ENCODE measurements at places on chromosomes 2 and 18.

- no peak for DNase-seq
These were observed 20.5 kb upstream of the C1D start for GRCh38 chr2:68083346-68083745.

DNA sequence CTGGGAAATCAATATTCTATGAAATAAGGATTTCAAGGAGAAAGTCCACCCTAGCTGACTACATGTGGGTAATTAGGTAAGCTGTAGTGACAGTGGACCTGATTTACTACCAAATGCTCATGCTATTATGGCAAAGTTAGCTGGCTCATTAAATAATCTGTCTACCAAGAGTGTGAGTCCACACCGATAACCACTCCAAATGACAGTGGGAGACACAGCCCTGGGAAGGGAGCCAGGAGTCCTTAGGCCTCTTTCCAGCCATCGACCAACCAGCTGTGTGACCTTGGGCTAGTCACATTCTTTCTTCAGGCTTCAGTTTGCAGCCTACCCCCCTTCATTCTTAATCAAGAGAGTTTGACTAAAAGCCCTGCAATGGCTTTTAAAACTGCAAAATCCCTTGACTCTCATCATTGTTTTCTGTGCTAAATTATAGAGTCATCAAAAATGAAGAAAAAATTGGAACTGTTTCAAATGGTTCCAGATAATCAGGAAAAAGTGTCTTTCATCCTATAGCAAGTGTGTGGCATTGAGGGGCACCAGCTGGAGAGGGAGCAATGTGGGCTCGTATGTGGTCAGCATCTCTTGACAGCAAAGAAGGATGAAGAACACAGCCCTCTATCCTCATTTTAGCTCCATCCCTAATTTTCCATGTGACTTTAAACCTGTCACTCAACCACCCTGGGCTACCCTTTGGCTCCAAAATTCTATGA, 45.6 kb upstream of the SLC14A2 start:
- DNase-seq, result no peak

DNA sequence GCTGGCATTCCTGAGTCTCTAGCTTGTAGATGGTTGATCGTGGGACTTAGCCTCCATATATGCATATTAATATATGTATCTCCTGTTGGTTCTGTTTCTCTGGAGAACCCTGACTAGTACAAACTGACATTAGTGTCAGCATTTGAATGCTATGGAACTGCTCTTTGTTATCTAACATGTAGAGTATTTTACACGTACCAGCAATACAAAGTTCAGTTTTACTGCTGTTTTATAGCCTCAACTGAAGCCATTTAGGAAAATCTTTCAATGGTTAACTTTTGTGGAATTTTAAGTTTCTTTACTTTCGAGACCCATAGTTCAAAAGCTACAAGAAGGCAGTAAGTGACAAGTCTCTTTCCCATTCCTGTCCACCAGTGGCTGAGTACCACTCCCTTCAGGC, 418.4 kb downstream of the NUP35 start:
- DNase-seq, result no peak

DNA sequence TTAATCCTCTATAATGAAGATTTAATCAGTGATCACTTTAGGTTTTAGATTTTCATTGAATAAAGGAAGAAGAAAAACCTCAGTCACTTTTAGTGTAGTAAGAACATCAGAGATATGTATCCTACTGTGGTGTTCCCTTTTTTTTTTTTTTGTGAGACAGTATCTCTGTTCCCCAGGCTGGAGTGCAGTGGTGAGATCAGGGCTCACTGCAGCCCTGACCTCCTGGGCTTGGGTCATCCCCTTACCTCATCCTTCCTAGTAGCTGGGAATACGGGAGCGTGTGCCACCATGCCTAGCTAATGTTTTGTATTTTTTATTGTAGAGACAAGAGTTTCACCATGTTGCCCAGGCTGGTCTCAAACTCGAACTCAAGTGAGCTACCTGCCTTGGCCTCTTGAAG, 5.1 kb downstream of the SLC39A10 start:
- no peak for DNase-seq

GRCh38 chr18:77803024-77803423, 553.4 kb downstream of the GALR1 start:
- no peak for DNase-seq

DNA sequence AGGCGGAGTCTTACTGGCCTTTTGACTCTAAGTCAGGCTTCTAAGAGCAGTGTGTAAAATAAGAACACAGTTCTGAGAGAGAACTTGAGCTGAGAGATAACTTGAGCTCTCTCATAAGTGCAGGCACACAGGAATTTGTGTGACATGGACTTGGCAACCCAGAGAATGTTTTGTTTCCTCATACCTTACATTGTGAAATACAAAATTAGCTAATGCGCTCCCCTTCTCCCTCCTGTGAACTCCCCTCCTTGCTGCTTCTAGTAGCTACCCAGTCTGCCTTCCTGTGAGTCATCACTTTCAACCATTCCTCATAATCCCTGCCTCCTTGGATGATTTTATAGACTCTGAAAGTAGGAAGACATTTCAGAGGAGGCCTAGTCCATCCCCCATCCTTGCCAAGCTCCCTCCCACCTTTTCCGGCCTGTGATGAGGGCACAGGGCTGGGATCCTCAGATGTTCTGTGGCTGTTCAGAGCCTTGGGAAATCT, 22.6 kb downstream of the FER1L5 start:
- no peak for DNase-seq

DNA sequence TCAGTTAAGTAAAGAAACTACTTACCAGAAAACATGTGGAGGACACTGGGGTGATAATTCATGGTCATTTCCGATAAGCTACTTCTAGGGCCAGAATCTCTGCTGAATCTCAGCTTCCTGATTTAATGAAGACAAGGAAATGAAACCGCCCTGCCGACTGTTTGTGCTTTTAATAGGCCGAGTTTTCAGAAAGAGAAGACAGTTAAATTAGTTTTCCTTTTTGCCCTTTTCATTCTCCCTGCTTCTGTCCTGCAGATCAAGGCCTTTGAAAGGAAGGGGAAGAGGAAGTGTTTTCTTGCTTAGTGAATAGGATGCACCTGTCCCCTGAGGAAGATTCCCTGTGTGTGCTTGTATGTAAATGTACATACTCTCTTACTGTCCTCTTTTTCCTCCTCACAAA, 126.6 kb downstream of the SH3RF3 start:
- DNase-seq, result no peak

GRCh38 chr2:156890529-156891148, 366.9 kb upstream of the GALNT5 start:
- DNase-seq, result no peak

DNA sequence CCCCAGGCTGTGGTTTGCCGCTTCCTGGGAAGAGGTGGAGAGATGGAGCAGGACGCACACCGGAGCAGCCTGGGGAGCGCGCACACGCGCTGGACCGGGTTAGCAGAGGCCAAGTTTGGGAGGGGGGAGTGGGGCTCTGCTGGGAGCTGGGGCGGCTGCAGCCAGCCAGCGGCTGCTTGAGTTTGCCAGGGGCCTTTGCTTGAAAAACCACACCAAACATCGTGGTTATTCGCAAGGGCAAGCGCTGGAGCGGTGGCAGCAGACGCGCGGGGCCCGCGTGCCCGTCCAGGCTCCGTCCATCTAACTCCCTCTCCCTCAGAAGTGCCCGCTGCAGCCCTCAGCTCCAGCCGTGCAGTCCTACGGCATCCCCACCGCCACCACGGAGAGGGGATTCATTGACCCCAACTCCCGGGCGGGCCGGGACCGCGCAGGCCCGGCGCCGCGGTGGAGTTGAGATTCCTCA, 4.6 kb downstream of the PTGR3 start:
- no peak for DNase-seq

GRCh38 chr18:80115035-80115434, 6.0 kb downstream of the ADNP2 start:
- DNase-seq, result no peak

- peak; percentile 17 for DNase-seq
These were observed 1.4 kb upstream of the YES1 start for GRCh38 chr18:813172-814071.

- DNase-seq, result no peak
These were observed 67.2 kb downstream of the VIL1 start for GRCh38 chr2:218485986-218486667.

GRCh38 chr2:34123996-34124785, 525.1 kb upstream of the FAM98A start:
- DNase-seq, result no peak

- DNase-seq, result no peak
These were observed 568 bp downstream of the ARL5A start for GRCh38 chr2:151827564-151828142.

GRCh38 chr2:238869-239268, 25.0 kb downstream of the SH3YL1 start:
- no peak for DNase-seq

GRCh38 chr2:80579756-80580155, 275.2 kb upstream of the LRRTM1 start:
- no peak for DNase-seq

- no peak for DNase-seq
These were observed 398.3 kb downstream of the TGIF1 start for GRCh38 chr18:3848316-3848715.

DNA sequence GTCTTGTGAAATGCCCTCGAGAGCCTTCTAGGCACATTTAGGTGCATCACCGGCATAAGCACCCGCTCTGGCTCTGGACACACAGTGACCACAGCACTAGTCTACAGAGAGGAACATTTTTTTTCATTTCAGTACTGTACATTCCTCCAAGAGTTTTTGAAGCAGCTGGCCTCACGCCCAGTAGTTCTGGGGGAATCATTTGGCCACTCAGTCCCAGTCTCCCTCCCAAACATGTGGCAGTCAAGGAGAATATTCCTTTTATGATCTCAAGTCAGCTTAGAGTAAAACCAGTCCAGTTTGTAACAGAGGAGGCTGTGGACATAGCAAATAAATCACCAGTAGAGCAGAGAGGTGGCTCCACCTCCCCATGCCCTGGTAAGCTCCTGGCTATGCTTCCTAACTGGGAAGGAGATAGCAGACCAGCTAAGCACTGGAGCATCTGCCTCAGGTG, 48.1 kb downstream of the KCNE4 start:
- DNase-seq, result no peak

All from stimulated activated CD8-positive, alpha-beta memory T cell treated with anti-CD3 and anti-CD28 coated beads, Interleukin-4, amount 100 ng/mL, for 1 hour (primary cell).